ENCODE measurements at places on chromosomes 13 and 19.

DNA sequence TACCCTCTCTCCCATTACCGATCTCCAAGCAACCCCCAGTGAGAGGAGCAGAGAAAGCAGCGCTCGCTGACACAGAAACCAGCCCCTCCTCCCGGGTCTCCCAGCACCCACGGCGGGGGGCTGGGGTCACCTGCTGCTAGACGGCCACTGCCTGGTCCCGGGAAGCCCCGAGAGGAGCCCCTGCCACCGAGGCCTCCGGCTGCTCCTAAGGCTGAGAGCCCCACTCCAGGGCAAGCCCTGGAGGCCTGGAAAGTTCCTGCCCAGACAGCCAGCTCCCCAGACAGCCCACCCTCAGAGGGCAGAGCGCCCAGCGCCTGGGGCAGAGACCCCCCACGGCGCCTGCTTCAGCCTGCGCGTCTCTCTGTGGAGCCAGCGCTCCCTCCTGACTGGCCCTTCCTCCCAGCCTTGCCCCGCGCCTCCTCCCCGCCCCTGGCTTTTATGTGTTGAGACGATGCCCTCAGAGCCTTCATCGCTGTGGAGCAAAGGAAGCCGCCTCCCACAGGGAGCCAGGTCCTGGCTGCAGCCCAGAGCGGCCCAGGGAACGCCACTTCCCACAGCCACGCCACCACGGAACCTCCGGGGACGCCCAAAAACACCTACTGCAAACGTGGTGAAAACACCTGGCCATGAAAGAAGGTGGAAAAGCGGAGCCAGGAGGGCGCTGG lies 51.1 kb downstream of the MLLT1 start:
- DNase-seq, result no peak

DNA sequence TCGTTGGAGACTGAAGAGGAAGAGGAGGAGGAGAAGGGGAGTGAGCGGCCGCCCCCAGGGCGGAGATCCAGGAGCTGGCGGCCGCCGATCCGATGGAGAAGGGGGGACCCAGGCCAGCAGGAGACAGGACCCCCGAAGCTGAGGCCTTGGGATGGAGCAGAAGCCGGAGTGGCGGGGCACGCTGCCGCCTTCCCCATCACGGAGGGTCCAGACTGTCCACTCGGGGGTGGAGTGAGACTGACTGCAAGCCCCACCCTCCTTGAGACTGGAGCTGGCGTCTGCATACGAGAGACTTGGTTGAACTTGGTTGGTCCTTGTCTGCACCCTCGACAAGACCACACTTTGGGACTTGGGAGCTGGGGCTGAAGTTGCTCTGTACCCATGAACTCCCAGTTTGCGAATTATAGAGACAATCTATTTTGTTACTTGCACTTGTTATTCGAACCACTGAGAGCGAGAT lies 1.8 kb downstream of the GADD45B start:
- no peak for DNase-seq

DNA sequence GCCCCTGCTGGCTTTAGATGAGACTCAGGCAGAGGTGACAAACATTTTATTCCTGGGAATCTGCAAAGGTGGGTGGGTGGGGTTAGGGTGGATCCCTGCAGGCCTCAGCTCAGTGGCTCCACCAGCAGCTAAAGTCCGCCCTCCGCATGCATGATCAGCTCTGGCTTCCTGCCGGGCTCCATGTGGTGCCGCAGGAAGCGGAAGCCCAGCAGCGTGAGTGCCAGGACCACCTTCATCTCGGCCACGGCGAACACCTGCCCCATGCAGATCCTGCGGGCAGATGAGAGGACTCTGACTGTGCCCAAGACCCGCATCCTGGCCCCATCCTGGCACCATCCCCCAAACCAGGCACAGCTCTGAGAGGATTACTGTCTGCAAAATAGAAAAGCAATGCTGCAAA lies 26.3 kb downstream of the CYP4F2 start:
- no peak for DNase-seq

DNA sequence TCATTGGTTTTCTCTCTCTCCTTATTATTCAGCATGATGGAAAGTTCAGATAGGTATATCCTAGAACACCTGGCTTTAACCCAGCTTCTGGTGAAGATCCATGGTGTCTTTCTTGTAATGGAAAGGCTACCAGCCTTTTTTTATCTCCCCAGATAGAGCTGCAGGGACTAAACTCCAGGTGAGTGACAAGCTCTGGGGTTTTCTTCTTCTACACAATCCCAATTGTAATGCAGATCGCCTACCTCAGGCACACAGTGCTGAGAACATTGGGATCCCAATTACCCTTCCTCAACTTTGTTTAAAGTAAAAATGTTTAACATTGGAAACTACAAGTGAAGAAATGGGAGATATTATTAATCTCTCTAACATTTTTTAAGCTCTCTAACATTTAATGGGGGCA lies 1851.7 kb downstream of the PCDH9 start:
- no peak for DNase-seq

GRCh38 chr13:102770435-102770834 lies 3.2 kb downstream of the TEX30 start:
- no peak for DNase-seq

DNA sequence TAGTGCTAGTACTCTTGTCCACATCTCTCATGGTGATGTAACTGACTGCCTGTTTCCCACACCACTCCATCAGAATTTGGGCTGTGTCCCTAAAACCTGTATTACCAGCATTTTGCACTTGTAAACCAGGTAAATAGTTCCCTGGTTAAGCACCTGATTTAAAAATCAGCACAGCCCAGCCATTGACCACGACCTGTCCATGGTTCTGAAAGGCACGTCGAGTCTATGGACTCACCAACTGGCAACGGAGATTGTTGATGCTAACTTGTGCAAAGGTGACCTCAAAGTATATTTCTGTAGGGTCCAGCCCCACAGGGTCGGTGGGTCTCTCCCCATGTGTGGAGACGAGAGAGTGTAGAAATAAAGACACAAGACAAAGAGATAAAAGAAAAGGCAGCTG lies 46.7 kb upstream of the ZNF835 start:
- no peak for DNase-seq

DNA sequence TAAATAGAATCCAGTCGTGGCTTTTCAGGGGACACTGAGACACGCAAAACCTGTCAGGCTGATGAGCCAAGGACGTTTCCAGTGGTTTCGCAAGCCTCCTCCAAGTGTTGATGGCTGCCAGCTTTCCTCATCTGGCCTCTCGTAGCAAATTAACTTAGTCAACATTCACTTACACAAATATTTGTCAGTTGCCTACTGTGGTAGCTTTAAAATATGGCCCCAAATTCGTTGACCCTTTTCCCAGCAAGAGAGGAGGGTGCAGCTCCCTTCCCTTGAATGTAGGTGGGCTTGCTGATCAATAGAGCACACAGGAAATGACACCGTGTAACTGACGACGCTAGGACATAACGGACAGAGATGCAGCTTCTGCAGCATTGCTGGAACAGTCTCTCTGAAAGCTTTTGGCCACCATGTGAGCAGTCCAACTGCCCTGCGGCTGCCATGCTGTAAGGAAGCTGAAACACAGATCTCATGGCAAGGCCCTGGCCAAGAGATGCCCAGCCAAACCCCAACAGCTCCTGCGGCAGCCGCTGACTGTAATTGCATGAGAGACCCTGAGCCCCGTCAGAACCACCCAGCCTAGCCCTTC lies 5.5 kb upstream of the RANBP3 start:
- no peak for DNase-seq
